T-helper 1 cell treated with Interleukin-12 subunit alpha and Interleukin-12 subunit beta and Interleukin-4 antibody, amounts not matched to agents 30 ng/mL and 1 ng/mL, for 36 hours (primary cell): ENCODE measurements at places on chromosomes 4 and X. TPM values are rescaled to one million over a fixed set of nuclear protein-coding genes. Genes with fewer than 3 reads are reported as not detected.

The MID1 gene
- total RNA-seq: 0.07 and 0.22 TPM in 2 replicates

The MAGEB4 gene
- total RNA-seq: not detected in 2 replicates

The PPEF1 gene
- 0.10 TPM in 1 of 2 replicates, not detected in the other for total RNA-seq

The PABPC1L2A gene
- total RNA-seq: not detected in 2 replicates

The PNMA3 gene
- 2.4 and 2.7 TPM in 2 replicates for total RNA-seq

The KIT gene
- total RNA-seq: 0.15 and 0.22 TPM in 2 replicates

The ZAR1 gene
- total RNA-seq: not detected in 2 replicates

The PHOX2B gene
- not detected in 2 replicates for total RNA-seq

The ZGRF1 gene
- total RNA-seq: 27.5 and 29.5 TPM in 2 replicates

The LIMCH1 gene
- not detected in 2 replicates for total RNA-seq

The KCNE5 gene
- total RNA-seq: 0.37 and 0.42 TPM in 2 replicates

The LRAT gene
- total RNA-seq: not detected in 2 replicates

The MAB21L2 gene
- total RNA-seq: not detected in 2 replicates

The F8A2 gene
- total RNA-seq: not detected in 2 replicates

The ADGRL3 gene
- total RNA-seq: not detected in 2 replicates

The PAK3 gene
- 0.20 and 0.42 TPM in 2 replicates for total RNA-seq

The ZMYM3 gene
- total RNA-seq: 13.5 and 16.3 TPM in 2 replicates

The SLC4A4 gene
- total RNA-seq: 0.05 and 0.39 TPM in 2 replicates
